ENCODE measurements at places on chromosomes 4 and X. TPM values are rescaled to one million over a fixed set of nuclear protein-coding genes. Genes with fewer than 3 reads are reported as not detected.

- H3K4me3 ChIP-seq = no peak overlapping the region
- no peak for DNase-seq
- H3K27me3 ChIP-seq = peaks cover 2% of the 10 kb centered on the region
- H3K4me1 ChIP-seq = peaks cover 19% of the 10 kb centered on the region
- no peak overlapping the region for H3K27ac ChIP-seq
- no peaks in the 10 kb centered on the region for H3K36me3 ChIP-seq
Measured at GRCh38 chr4:1057403-1057745, 45.9 kb downstream of the FGFRL1 start.

GRCh38 chr4:121155893-121156292 lies 8.2 kb downstream of the TNIP3 start:
- no peaks in the 10 kb centered on the region for H3K36me3 ChIP-seq
- H3K27me3 ChIP-seq = no peaks in the 10 kb centered on the region
- no peak overlapping the region for H3K27ac ChIP-seq
- H3K4me3 ChIP-seq = peak overlapping the region; percentile 51
- peaks cover 19% of the 10 kb centered on the region for H3K4me1 ChIP-seq
- no peak for DNase-seq

GRCh38 chrX:110086916-110087484 lies 84.1 kb downstream of the TMEM164 start:
- H3K4me1 ChIP-seq = peaks cover 41% of the 10 kb centered on the region
- no peaks in the 10 kb centered on the region for H3K36me3 ChIP-seq
- H3K4me3 ChIP-seq = no peak overlapping the region

DNA sequence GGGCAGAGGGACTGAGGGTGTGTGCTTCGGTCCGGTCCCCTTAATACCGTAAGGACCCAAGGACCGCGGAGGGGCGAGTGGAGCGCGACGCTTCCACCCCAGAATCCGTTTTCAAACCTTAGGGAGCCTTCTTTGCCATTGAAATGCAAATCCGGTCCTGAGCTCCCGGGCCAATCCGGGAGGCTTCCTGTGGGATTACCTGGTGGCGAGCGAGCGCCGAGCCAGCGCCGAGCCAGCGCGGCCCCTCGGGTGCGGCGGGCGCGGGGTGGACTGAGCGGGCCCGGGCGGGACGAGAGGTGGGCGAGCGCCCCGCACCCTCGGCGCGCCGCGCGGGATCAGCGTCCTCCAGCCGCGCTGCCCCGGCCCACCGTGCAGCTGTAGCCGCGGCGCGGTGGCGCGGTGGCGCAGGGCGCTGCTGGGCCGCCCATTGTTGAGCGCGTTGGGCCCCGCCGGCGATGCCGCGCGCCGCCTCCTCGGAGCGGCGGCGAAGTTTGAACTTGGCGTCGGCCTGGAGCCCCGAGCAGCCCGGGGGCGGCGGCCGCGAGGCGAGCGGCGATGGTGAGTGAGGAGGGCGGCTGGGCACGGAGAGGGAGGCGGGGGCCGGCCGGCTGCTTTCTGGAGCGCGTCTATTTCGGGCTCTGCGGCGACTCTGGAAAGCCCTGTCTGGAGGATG lies 208.7 kb downstream of the SOWAHB start:
- peak overlapping the region; percentile 76 for H3K4me3 ChIP-seq
- H3K27me3 ChIP-seq = no peaks in the 10 kb centered on the region
- H3K4me1 ChIP-seq = peaks cover 43% of the 10 kb centered on the region
- DNase-seq = no peak
- H3K27ac ChIP-seq = peak overlapping the region; percentile 86

Gene GRK4
- 13.4 TPM for total RNA-seq

Measured in chondrocyte (in vitro differentiated cells).